GM23338 (cell line): ENCODE measurements at places on chromosomes 13 and 19. TPM values are rescaled to one million over a fixed set of nuclear protein-coding genes. Genes with fewer than 3 reads are reported as not detected.

GRCh38 chr19:7149956-7150705 is 80.6 kb downstream of the ZNF557 start:
- DNase-seq: peak; percentile 29

KIR2DL1 gene
- total RNA-seq: not detected in 2 replicates

GRCh38 chr19:17214508-17215126 is 540 bp upstream of the USE1 start:
- DNase-seq: peak; percentile 56

- peak; percentile 78 for DNase-seq
Measured at GRCh38 chr19:8988204-8988603, 22.0 kb downstream of the MUC16 start.

DNAJC15 gene
- 5.6 and 11.4 TPM in 2 replicates for total RNA-seq

GRCh38 chr13:29987340-29987739 is 136.9 kb upstream of the UBL3 start:
- no peak for DNase-seq

DNA sequence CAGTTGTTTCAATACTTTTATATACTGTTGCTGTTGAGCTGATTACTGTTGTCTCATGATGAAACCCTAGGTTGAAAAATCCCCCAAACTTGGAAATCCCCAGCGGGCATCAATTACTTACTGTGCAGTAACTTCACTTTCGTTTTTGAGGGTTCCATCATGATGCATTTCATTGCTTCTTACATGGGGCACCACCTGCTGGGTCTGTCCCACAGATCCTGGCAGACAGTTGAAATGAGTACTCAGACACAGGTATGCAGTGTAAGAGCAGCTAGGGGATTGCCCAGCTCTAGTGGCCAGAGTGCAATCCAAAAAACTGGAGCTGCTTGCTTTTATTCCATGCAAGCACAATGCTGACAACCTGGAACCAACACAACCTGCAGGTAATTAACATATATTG is 132.5 kb upstream of the ZNF91 start:
- peak; percentile 4 for DNase-seq

CEACAM4 gene
- total RNA-seq: not detected in 2 replicates

- no peak for DNase-seq
Measured at GRCh38 chr19:45299719-45300118, 23.0 kb downstream of the CKM start.

DNA sequence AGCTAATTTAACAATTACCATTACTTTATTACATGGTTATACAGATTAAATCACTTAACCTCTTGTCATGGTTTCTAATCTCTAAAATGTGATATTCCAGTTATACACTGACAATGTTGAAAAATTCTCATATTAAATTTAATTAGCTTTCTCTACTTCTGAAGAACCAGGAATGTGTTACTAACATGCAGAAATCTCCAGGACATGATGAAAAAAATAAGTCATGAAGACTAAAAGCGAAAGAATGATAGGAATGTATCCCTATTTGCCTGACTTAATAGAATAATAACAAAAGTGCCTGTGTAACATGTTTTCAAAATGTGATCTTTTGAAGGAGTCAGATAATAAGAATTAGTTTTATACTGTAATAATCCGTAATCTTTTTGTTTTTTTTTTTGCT is 2823.7 kb upstream of the PCDH20 start:
- peak; percentile 8 for DNase-seq

- peak; percentile 61 for DNase-seq
Measured at GRCh38 chr19:30046522-30046921, 104.5 kb downstream of the URI1 start.

IGFL3 gene
- total RNA-seq: not detected in 2 replicates

ZNF724 gene
- 77.5 and 85.3 TPM in 2 replicates for total RNA-seq

- no peak for DNase-seq
Measured at GRCh38 chr13:64314331-64314730, 2898.7 kb upstream of the PCDH20 start.

- DNase-seq: no peak
Measured at GRCh38 chr13:100644371-100644770, 30.2 kb downstream of the TMTC4 start.

DNA sequence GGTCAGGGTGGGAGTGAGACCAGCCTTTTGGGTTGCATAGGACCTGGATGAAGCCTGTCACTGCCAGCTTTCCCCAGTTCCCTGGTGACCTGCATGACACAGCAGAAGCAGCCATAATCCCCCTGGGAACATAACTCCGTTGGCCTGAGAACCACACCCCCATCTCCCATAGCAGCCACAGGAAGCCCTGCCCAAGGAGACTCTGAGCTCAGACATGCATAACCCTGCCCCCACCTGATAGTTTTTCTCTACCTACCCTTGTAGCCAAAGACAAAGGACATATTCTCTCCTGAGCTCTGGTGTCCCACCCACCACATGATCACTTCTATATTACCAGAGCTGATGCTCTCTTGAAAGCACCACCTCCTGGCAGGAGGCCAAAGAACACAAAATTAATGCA is 413.5 kb upstream of the HTR2A start:
- DNase-seq: no peak

GRCh38 chr13:65971541-65971940 is 1258.6 kb downstream of the PCDH9 start:
- peak; percentile 25 for DNase-seq

DNA sequence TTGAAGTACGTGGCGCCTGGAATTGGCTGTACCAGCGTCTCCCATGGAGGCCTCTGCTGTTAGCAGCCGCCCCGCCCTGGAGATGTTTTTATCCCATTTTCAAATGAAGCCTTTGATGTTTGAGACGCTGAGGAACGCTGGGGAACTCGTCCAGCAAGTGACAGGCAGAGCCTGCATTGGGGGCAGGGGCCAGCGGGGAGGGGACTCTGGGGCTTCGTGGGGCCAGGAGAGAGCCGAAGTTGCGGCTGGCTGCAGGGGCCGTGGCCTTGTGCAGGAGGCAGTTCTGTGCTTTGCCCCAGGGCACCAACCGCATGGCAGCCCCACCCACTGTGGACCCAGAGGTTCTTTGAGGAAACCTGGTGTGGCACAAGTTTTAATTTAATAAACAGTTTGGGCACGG is 13.5 kb downstream of the SPPL2B start:
- no peak for DNase-seq

KLK8 gene
- 4.6 and 4.9 TPM in 2 replicates for total RNA-seq
